ENCODE measurements at places on chromosomes 11 and 22.

DNA sequence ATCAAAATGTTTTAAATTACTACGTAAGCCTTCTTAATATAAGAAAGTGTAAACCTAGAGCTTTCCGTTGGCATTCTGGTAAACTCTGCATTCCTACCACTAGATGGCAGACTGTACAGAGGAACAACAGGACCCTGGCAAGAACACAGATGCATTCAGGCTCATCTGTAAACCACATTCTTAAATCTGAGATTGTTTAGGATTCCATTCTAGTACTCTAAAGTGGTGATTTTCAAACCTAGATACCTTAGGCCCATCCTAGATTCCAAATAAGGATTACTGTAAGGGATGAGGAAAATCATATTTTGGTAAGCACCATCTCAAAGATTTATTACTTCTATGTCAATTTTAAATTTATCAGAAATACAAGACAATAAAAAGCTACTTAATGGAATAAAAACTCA lies 26.9 kb downstream of the PICALM start:
- DNase-seq: peak; percentile 85

GRCh38 chr11:10605941-10606381 lies 37.5 kb upstream of the LYVE1 start:
- no peak for DNase-seq

- no peak for DNase-seq
These were observed 32.8 kb downstream of the MS4A2 start for GRCh38 chr11:60121264-60121663.

DNA sequence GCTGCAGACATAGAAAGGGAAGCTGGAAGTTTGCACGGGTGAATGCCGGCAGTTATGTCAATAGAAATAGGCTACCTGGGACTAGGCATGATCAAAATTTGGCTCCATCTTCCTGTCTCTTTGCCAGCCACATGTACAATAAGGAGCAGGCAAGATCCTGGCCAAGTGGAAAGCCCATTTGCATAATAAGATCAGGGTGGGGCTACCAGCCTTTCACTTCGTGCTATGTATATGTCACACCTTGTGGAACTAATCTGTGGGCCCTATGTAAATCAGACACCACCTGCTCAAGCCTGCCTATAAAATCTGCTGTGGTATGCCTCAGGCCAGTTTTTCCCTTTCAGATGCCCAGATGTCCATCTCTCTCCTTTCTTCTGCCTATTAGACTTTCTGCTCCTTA lies 79.3 kb upstream of the DRD2 start:
- DNase-seq: no peak

DNA sequence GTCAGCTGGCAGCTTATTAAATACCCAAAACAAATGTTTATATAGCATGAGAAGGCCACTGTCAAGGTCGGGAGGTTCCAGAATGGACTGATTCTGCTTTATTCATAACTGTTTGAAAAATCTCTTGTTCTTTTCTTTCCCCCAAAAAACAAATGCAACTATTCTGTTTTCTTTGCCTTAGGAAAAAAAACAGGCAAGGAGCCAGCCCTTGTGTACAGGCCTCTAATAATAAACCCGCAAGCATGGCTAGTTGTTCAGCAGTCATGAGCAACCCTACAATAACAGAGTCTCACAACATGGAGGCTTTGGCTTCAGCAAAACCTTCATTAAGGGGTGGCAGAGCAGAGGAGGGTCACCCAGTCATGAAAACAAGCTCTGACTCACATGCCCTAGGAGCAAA lies 191.7 kb downstream of the KIRREL3 start:
- DNase-seq: no peak

DNA sequence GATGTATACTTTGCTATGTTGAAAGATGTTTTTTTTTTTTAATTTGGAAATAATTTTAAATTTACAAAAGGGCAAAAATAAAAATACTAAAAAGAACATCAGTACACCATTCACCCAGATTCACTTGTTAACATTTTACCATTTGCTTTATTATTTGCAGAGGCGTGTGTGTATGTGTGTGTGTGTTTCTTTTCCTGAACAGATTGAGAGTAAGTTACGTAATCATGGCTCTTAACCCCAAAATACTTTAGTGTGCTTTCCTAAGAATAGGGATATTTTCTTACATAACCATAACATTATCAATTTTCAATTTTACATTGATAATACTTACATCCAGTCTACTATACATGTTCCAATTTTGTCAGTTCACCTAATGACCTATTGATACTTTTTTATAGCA lies 91.5 kb upstream of the HORMAD2 start:
- no peak for DNase-seq

- no peak for DNase-seq
These were observed 5.6 kb downstream of the PVALB start for GRCh38 chr22:36811094-36811800.

DNA sequence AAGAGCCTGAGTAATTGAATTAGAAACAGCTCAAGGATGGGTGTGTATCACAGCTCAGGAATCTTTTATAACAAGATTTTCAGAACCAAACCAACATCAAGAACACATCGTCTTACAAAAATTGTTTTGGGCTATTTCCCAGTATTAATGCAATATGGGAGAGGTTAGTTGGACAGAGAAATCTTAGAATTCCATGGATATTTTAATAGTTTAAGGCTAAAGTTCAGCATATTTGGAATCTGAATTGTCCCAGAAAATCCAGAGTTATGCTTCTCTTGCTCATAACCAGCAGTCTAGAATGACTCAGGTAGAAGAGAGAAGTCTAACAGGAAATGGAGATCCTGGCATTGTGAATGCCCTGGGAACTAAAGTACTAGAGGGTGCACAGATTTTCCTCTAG lies 74.6 kb downstream of the ADM start:
- DNase-seq: no peak

GRCh38 chr11:11177156-11177808 lies 175.8 kb downstream of the CSNK2A3 start:
- DNase-seq: no peak

- DNase-seq: no peak
These were observed 8.4 kb upstream of the ZBED4 start for GRCh38 chr22:49845241-49845640.

DNA sequence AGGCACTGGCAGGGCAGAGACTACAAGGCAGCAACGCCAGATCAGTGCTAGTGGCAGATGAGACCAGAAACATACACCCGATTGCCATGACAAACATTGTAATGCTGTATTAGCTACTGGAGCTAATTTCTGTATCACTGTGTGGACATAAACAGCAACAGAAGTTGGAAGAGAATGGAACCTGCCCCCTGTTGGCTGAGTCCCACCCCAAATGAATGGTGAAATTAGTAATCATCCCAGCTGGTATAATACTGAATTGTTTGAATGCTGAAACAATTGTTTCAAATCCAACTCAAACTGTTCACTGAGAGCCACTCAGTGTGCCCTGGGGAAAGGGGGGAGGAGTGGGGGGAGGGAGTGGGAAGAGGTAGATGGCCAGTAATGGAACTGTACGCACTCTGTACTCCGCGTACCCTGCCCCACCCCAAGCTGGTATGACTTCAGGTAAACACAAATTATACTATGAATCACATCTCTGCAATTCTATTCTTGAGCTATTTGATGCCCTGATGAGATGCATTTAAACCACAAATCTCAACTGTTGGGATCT lies 11.2 kb upstream of the BIRC3 start:
- DNase-seq: no peak

- DNase-seq: no peak
These were observed 4.3 kb downstream of the TOB2 start for GRCh38 chr22:41442240-41442792.

- no peak for DNase-seq
These were observed 6.3 kb upstream of the NDUFV1 start for GRCh38 chr11:67600324-67601029.

DNA sequence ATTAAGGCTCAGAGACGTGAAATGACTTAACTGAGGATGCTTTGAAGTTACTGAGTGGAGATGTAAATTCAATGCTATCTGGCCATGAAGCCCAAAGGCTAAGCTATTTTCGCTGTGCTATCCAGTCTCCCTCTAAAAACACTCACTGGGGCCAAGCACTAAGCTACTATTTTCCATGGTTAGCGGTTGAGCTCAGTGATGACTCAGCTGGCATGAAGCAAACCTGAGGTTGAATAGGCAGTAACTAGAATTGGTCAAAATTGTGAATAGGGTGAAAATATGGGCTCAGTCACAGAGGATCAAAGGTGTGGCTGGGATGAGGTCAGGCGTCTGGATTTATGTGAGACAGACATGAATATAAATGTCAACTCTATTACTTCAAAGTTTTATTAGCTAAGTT lies 564.2 kb upstream of the KIRREL3 start:
- DNase-seq: no peak

DNA sequence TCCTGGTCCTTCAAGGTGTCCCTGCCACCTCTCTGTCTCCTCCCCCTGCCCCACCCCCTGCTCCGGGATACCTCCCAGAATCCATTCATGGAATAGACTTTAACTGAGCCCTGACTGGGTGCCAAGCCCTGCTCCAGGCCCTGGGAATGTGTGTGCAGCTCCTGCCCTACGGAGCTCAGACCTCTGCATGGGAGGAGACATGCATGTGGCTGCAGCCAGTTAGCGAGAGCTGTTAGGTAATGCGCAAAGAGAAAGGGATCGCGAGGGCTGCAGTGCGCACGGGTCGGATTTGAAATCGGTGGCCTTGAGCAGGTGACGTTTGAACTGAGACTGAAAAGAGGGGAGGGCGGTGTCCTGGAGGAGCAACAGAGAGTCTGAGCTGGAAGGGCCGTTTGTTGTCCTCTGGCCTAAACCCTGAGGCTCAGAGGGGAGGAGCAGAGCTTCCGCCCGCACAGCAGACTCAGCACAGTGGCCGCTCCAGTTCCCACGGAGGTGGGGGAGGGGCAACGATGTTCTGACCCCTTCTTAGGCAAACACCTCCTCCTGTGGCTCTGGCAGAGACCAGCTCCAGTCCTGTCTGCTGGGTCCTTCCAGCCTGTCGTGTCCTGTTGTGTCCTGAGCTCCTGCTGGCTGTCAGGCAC lies 19.8 kb upstream of the LRRC10B start:
- no peak for DNase-seq

GRCh38 chr11:61375761-61376108 lies 13.6 kb downstream of the TMEM138 start:
- no peak for DNase-seq

DNA sequence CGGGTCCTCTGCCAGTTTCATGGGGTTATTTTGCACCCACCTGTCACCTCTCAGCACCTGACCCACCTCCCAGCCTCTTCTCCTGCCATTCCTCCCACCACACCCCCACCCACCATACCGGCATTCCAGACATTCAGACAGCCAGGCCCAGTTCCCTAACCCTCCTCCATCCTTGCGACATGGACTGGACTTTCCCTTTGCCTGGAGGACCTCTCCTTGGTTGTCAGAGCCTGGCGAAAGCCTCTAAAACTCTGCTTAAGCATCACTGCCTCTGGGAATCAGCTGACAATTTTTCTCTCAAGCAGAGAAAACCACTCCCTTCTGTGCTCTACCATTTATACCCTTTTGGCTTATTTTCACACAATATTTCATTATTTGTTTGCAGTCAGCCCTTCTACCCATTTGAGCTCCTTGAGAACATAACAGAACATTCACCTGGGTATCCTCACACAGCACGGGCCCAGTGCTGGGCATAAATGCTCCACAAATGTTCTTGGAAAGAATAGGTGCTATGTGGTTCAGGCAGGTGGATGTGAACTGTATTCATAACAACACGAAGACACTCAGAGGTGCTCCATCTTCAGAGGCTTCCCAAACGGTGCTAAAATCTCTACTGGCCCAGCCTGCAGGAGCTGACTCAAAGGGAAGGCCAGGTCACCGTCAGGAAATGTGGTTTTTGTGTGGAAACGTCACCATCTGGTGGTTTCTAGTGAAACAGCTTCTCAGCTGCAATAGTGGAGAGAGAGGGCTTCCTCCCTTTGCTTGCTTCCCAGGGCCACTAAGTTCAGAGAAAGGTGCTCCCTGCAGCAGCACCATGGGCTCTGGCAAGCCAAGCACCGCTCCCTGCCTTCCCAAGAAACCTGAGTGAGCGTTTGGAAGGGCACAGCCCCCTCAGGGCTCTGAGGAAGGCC lies 10.4 kb downstream of the SPATA19 start:
- DNase-seq: peak; percentile 30

GRCh38 chr11:44577231-44577830 lies 11.9 kb downstream of the CD82 start:
- no peak for DNase-seq

DNA sequence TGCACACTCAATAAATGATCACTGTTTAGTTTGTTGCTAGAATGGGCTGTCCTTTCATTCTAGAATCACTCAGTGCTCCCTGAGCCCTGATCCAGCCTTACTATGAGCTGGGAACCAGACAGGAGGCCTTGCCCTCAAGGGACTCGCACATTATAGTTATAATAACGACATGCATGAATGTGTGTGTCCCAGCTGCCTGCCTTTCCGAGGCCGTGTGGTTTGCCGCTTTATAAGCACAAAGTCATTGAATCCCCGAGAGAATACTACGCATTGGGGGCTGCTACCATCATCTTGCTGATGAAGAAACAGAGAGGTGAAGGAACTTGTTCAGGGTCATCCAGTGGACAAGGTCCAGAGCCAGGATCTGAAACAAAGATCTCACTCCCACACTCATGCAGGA lies 75.7 kb downstream of the NFAM1 start:
- DNase-seq: no peak

- DNase-seq: no peak
These were observed 35.0 kb upstream of the SLC1A2 start for GRCh38 chr11:35454362-35454761.

All from CD4-positive, alpha-beta T cell treated with Interleukin-1 beta for 1 hour (primary cell).